ENCODE measurements at places on chromosomes 11 and 22. TPM values are rescaled to one million over a fixed set of nuclear protein-coding genes. Genes with fewer than 3 reads are reported as not detected.

The LRRC32 gene
- total RNA-seq = 1.5 TPM

The TNNT3 gene
- total RNA-seq = 1.6 TPM

The LRRC10B gene
- not detected for total RNA-seq

The ELMOD1 gene
- total RNA-seq = not detected

The UPB1 gene
- total RNA-seq = not detected

DNA sequence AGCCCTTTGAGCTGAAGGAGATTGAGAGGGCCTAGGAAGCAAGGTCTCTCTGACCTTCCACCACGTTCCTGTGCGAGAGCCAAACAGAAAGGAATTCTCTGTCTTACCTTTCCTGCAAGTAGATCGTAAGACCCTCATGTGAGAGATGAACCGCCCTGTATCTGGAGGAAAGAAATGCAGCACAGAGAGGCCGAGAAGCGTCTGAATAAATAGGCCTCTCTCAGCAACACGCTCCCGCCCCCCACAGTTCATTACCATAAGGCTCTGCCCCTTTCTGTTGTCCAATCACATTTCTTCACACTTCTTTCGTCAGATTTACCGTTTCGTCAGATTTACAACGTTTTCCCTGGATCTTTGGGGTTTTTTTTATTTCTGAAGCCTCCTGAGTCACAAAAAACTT, 90.3 kb downstream of the BLID start:
- DNase-seq = no peak

DNA sequence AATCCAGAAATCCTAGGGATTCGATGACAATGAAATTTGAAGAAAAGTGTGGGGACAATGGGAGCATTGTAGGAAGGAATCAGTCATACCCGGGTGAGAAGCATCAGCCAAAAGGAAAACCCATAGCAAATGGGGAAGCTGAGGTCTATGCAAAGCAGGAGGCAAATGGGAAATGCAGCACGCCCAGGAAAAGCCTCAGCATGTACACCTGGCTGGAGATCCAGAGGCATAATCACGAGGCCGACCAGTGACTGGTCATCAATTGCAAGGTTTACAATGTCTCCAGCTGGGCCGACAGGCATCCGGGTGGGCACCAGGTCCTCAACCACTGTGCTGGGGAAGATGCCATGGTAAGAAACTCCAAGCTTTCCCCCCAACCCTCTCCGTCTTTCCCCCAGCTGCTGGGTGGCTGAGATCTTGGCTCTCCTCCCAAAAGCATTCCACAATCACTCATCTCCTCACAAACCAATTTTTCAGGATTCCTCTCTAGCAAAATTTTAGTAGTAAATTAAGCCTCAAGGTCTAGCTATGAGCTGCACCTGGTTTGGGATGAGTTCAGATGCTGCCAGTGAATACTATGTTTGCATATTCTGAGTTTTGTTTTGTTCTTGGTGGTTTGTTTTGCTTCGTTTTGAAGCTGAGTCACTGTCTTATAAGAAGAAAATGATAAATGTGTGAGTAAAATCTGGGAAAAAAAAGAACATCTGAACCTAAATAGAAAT, 98.0 kb upstream of the OR5AK2 start:
- DNase-seq = no peak

GRCh38 chr22:39518996-39519680, 1.2 kb upstream of the ATF4 start:
- DNase-seq = no peak

GRCh38 chr11:128506999-128507611, 80.3 kb downstream of the ETS1 start:
- DNase-seq = no peak

GRCh38 chr11:8346157-8346755, 82.6 kb upstream of the LMO1 start:
- DNase-seq = no peak

GRCh38 chr11:87421422-87421821, 383.7 kb downstream of the TMEM135 start:
- DNase-seq = no peak

DNA sequence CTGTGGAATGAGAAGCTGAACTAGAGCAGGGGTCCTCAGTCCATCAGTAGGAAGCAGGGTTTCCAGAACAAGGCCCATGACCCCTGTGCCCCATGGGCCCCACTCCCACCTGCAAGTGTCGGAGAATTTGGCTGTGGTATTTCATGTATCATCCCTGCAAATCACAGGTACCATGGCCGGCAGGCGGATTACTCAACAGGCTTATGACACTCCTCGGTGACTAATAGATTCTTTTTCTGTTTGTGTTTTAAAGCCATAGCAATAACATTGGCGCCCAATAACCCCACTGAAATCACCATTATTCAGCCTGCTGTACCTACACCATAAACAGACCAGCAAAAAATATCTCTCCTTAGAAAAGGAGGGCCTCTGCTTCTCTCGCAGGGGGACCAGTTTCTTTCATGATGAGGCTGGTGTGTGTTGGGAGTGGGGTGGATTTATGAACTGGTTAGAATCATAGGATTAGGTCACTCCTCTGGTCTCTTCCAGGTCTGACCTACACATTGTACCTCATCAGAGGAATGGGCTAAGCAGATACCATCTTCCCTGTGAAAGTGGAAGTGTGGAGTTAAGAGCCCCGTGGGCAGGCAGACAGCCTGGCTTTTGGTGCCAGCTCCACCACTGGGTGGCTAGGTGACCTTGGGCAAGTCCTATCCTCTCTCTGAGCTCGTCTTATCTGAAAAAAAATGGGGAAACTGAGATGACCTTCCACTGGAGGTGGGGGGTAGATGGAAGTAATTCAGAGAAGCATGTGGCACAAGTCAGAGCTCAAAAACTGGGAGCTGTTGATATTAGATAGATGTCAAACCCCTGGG, 60.2 kb upstream of the WNT11 start:
- no peak for DNase-seq

DNA sequence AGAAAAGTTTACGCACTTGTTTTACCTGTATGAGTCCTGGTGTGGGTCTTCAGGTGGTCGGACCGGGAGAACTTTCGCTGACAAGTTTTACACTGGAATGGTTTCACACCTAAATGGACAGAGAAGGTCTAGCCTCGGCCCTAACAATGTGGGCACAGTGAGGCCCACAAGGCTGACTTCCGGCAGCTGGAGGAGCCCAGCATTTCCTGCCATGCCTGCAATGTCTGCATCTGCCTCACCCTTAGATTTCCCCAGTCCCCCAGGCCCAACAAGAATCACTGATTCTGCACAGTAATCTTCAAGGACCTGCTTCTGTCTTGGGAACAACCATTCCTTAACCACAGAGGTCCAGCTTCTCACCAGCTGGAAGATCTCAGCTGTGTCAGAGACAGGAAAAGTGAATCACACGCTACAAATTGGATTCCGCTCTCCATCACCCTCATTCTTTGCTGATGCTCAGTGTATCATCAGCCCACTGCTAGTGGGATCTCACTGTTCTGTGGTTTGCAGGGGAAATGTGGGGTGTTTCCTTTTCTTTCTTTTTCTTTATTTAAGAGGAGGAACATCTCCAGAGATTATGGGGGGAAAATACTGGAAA, 43.3 kb downstream of the WT1 start:
- no peak for DNase-seq

GRCh38 chr11:104001561-104002056, 34.8 kb upstream of the DDI1 start:
- no peak for DNase-seq

DNA sequence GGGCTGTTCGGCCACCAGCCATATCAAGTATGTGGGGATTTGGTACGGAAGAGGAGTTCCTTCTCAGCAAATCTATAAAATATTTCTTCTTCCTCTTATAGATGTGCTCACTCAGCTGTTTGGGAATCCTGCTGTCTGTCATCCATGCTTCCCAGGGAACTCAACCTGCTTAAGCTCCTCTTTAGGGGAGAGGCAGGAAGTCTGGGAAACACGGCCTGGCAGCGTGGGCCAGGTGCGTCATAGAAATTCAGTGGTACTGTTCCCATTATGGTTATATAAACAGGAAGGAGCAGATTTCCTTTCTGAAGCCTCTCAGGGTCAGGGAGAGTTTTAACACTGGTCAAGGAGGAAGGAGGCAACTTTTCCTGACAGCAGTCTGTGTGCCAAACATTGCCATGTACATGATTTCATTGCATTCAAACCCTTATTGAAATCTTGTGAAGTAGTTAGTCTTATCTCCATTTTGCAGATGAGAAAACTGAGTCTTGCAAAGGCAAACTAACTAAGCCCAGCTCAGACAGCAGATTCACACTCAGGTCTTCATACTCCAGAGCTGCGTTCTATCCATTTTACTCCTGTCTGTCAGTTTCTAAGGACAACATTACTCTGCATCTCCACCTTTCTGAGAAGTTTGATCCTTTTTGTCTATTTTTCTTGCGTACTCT, 35.4 kb upstream of the AMOTL1 start:
- no peak for DNase-seq
